A549 treated with DMSO at 1 μM for 4 hours (cell line): ENCODE measurements at places on chromosomes 2 and 18. TPM values are rescaled to one million over a fixed set of nuclear protein-coding genes. Genes with fewer than 3 reads are reported as not detected.

PCGF1 gene
- total RNA-seq = 28.2 to 39.3 TPM (median 31.9 TPM) in 5 replicates

DAW1 gene
- total RNA-seq = 1.6 to 2.7 TPM (median 1.7 TPM) in 5 replicates

CYS1 gene
- total RNA-seq = 0.65 to 1.7 TPM (median 1.4 TPM) in 5 replicates

TNFRSF11A gene
- total RNA-seq = 6.3 to 11.9 TPM (median 9.5 TPM) in 5 replicates

PRKAG3 gene
- total RNA-seq = not detected in 5 replicates

CSRNP3 gene
- total RNA-seq = not detected in 5 replicates

SLC23A3 gene
- total RNA-seq = 0.57 to 1.4 TPM (median 0.70 TPM) in 5 replicates
